Small intestine (tissue), 16 donors: ENCODE measurements at places on chromosomes 5 and 9. TPM values are rescaled to one million over a fixed set of nuclear protein-coding genes. Genes with fewer than 3 reads are reported as not detected.

DNA sequence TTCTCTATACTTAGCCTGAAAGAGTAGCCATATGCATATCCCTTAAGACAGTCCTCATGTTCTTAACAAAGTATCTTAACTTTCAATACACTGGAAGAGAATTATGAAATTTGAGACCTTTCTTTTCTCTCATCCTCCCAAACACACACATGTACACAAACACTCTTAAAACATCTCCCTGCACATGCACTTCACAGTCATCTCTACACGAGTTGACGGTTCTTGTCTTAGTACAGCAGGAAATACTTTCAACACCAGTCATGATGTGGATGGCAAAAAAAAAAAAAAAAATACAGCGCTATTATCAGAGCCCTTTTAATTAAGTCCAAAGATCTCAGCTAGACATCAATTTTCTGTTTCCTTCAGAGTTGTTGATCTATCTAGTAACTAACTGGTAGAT, 43.6 kb upstream of the PCSK1 start:
- no peak for DNase-seq

GRCh38 chr5:131649161-131649560, 14.1 kb upstream of the RAPGEF6 start:
- no peak for DNase-seq

GRCh38 chr5:106397700-106398099, 1273.0 kb downstream of the EFNA5 start:
- DNase-seq = no peak

DNA sequence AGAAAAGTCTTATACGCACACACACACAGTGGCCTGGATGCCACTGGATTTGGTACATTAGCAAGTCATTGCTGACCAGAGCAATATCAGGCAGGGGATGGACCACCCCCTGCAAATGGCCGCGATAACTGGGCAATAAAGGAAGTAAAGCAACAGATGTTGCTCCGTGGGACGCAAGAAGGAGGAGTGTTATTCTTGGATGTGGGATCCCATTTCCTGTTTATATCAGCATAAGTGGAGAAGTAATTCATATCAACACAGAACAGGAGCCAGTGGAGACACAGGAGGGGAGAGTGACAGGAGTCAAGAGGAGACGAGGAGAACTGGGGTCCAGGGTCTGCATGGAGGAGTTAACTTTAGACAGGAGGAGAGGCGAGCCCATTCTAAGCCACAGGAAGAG, 18.4 kb downstream of the RUFY1 start:
- no peak for DNase-seq

GRCh38 chr9:38254756-38255155, 137.7 kb upstream of the ALDH1B1 start:
- no peak for DNase-seq

RPS23 gene
- polyA plus RNA-seq = 4,145 TPM

CNTFR gene
- 1.1 TPM for polyA plus RNA-seq

TOMM5 gene
- 140 TPM for polyA plus RNA-seq

DNA sequence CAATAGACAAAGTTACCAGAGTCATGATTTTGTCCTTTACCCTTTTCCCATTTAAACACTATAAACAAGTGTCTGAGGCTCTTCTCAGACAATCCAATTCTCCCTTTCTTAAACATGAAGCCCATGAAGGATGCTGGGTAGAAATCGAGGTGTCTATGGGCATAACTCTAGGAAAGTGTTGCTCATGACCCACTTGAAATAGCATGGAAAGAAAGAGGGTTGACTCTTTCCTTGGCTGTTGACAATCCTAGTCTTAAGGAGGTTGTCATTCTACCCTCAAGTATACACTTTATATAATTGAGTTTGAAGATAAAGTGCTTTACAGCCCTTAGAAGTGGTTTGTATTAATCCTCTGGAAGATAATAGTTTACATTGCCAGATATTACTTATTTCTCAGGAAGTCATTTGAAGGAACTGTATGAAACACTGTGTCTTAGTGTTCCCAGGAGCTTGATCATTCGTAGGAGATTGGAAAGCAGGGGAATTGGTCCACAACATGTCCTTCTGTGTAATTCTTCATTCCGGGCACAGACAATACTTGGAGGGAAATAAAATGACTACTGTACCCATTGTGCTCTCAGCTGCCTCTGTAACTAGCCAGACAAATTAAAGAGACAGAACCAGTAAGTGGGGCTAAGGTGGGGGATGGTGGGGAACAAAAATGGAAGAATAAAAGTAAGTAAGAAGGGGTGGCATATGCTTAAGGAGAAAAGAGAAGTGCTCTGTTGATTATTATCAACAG, 1078.3 kb upstream of the DMAC1 start:
- DNase-seq = no peak

DNA sequence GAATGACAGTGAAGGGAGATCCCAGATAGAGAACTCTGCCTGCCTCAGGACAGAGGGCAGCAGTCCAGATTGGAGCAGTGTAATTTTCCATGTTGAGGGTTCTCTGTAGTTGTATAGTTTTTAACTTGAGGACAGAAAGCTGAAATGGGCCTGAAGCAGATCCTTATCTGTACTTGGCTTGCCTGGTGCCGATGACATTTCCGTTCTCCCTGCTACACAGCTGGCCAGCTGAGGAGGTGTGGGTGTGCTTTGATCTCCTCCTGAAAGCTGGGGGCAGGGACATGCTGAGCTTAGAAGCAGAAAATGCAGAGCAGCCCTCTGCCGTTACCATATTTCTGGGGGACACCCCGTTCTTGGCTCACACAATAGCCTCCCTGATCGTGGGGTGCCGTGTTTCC, 10.5 kb downstream of the GLRX start:
- DNase-seq = no peak

KCNV2 gene
- not detected for polyA plus RNA-seq

DNA sequence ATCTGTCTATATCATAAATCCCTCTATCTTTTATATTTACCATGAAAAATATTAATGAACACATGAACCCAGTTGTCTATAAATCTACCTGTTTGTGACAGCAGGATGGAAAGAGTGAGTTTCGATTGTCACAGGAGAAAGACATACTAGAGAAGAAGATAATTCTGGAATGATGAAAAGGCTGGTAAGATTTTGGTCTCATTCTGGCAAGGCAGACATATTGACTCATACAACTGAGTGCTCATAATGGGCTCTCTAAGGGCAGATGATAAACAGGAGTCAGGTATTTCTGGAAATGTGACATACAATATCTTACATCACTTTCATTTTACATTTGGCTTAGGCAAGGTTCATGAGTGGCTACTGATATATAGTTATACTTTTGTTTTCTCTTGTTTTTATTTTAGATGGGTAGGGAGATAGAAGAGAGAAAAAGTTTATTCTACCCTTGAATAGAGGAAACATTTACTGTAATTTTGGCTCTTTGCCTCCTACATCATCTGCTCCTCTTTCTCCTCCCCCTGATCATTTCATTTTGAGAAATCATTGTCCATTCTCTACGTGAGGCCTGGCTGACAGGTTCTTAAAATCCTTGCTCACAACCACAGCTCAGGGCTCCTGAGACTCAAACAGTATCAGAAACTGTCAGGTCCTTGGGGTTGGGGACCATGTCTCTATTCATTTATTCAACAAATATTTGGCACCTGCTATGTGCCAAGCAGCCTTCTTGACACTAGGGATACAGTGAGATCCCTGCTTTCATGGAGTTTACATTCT, 14.4 kb downstream of the ELOVL7 start:
- no peak for DNase-seq

DMRTA1 gene
- under 0.01 TPM for polyA plus RNA-seq

MSX2 gene
- polyA plus RNA-seq = 0.46 TPM

CYLC2 gene
- not detected for polyA plus RNA-seq

- DNase-seq = no peak
Observed at GRCh38 chr5:171850324-171850947, 64.8 kb downstream of the SMIM23 start.

- no peak for DNase-seq
Observed at GRCh38 chr9:131404581-131404980, 10.7 kb downstream of the PRRC2B start.

PRSS3 gene
- polyA plus RNA-seq = 247 TPM
